ENCODE measurements at places on chromosomes 1 and 21.

DNA sequence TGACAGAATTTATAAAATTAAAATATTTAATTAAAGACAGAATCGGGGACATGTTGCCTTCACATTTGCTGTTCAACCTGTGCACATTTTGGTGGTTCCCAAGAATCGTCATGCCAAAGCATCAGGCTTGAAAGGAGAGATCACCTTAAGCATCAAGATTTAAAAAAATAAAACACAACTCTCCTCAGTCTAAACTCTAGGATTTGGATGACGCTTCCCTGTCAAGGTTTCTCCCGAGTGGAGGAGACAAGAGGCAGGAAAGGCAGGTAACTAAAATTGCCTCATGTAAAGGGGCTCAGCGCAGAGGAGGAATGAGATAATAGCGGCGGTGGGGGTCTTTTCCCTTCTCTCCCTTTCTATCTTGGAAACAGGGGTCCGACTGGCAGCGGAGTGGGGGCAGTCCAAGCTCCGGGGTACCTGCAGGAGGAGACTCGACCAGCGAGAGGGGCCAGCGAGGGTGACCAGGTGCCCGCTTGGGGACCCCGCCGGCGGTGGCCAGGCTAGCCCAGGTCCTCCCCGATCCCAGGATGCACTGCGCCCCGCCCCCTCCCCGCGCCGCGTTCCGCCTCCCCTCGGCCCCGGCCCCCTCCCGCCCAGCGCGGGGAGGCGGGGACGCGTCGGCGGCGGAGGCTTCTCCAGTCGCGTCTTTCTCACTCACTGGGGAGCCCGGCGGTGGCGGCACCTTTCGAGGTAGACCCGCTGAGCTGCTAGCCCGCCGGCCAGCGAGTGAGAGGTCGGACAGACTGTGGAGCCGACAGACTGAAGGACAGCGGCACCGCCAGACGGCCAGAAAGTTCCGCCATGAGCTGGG, at the start of gene FNBP1L:
Gene FNBP1L, plus strand, starts transcription at position 638 of the 811 bp plus-strand sequence. Its CDS starts 164 bp downstream, at position 802.
- DNase-seq: peak; percentile 94

DNA sequence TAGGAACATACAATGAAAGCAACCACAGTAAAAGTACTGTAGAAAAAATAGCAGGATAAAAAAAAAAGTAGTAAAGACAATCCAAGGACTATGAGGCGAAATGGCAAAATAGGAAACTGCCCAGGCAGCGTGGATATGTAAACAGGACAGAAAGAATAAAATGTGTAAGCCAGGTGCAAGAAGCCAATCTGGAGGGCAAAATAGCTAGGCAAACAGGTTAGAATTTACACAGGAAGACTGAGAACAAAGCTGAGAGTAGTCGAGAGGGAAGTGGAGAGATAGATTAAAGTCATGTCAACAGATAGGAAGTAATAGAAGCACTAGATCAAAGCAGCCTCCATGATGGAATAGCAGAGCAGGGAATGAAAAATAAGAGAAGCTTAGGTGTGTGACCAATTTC, 124.2 kb upstream of the B3GALT2 start:
- DNase-seq: peak; percentile 1

- DNase-seq: peak; percentile 41
Observed at GRCh38 chr1:220426989-220427388, 100.9 kb upstream of the MARK1 start.

DNA sequence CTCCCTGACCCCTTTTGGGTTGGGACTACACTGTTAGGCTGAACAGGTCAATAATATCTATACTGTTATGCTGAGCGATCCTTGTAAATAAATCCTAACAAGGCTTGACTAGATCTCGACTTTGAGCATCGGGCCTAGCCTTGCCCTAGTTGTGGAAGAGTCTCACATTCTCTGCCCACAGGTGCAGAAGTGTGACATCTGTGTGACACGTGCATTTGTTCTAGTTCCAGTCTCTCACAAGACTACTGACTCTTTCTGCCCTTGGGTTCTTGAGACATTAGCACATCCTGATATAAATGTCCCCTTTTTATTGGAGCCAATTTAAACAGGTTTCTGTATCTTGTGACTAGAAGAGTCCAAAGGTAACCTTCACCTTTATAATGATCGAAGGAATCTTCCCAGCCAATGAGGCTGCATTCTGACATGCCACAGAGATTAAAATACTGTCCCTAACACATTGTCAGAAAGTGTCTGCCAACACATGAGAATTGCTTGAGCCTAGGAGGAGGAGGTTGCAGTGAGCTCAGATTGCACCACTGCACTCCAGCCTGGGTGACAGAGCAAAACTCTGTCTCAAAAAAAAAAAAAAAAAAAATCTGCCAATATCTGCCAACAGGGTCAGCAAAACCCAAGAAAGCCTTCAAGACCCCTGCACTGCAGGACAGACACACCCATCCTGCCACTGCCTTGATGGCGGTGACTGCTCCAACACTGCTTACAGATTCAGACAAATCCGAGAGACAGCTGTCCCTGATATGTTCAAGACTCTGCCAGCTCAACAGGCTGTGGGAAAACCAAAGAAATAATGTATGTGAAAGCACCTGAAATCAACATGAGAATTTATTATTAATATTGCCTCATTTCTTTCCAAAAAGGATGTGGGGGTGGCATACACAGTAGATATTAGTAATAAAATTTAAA, 56.5 kb upstream of the PSEN2 start:
- DNase-seq: no peak

GRCh38 chr21:19993268-19993667, 1004.9 kb upstream of the NCAM2 start:
- DNase-seq: no peak

DNA sequence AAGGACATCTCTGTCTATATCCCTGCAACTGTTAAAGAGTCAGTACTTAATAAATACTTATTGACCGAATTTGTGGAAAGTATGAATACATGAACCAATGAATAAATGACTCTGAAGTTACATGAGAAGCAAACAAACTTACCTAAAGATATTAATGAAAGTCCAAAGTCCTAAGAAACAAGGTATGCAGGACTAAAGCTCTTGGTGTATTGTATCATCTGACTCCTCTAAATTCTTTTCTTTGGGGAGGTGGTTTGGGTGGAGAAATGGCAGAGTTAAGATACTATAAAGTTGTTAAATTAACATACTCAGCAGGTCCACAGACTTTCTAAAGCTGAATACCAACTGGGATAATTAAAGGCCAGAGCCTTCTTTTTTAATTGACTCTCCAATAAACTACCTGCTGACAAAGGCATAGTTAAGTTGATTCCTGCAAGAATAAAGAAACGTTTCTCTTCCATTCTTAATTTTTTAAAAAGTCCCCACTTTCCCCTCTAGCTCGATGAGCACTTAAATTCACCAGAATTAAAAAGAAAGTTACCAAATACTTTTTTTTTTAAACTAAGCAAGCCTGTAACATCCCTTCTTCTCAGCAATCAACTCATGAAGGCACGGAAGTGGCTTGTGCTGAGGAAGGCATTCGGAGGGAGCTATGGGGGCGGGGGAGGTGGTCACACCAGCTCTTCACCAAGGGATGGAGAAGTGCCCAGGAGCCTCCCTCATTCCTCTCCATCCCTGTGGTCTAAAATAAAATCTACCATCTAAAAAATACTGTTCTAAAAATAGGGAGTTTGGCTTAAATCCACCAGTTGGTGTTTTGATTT, 61.1 kb downstream of the GADD45A start:
- no peak for DNase-seq

GRCh38 chr1:57377339-57378139, 46.3 kb downstream of the DAB1 start:
- peak; percentile 10 for DNase-seq

DNA sequence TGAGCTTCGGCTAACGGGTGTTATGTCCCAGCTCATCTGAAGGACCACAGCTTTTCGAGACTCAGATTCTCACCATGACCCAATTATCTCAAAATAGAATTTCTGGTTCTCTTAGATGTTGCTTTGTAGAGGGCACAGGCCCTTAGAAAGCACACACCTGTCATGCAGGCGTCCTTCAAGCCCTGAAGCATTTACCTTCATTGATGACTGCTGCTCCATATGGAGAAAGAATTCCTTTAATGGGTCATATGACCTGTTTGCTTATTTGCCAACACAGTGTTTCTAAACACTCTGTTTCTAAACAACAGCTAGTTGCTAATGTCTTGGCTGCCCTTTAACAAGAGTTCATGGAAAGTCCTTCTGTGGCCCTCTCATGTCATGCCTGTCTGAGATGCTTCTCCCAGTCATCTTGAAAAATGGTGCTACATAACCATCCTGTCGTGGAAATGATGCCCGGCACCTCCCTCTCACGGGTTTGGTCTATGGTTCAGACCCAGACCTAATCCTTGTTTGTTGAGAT, 495.7 kb downstream of the KIF26B start:
- no peak for DNase-seq

DNA sequence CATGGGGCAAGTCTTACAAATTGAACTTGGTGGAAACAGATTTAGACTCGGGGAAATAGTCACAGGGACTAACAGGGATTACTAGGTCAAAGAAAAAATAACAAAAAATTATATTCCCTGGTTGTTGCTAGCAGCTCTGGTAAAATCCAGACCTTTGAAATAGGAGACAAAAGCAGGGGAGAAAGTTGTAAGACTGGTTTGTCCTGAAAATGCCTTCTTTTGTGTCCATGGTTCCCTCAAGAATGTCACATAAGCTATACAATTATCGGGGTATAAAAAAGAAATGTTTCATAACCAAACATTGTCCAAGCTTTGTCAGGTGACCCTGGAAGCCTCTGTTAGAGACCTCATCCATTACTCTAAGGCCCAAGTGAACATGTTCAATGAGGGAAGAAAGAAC, 33.1 kb downstream of the KIAA0319L start:
- DNase-seq: peak; percentile 53

- peak; percentile 91 for DNase-seq
Observed at GRCh38 chr1:94892604-94893254, 34.2 kb downstream of the CNN3 start.

GRCh38 chr1:25608488-25609178, 8.0 kb upstream of the MAN1C1 start:
- DNase-seq: peak; percentile 91

GRCh38 chr1:230366504-230366915, 59.6 kb downstream of the PGBD5 start:
- no peak for DNase-seq

DNA sequence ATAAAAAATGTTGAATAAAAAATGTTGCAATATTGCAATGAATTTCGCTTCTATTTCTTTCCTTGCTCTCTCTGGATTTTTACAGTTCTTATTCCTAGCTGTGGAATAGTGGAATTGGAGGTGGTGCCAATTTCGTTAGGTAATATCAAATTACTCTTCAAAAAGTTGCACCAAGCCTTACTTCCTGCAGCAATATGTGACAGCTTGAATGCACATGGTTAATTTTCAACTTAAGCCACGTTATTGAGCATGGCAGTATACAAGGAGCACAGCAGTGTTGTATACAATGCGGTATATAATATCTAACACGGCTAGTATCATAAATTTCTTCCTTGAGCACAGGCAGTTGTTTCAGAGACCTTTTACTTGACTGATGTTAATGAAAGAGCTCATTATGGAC, 152.5 kb downstream of the NOS1AP start:
- DNase-seq: no peak

DNA sequence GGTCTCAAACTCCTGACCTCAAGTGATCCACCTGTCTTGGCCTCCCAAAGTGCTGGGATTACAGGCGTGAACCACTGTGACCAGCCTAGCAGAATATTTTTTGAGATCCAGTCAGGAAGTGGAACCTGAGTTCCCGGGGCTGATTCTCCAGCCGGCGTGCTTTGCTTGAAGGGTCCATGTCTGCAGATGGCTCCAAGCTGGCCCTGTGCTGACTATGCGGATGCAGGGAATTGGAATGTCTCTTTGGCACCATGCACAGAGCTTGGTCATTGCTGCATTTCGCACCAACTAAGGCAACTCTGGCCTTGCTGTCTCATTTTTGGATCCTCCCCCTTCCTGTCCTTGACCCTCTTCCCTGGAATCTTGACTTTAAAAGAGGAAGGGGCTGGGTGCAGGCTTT, 28.1 kb downstream of the ARHGEF10L start:
- DNase-seq: peak; percentile 26

GRCh38 chr1:154398678-154399077, 6.5 kb upstream of the IL6R start:
- no peak for DNase-seq

DNA sequence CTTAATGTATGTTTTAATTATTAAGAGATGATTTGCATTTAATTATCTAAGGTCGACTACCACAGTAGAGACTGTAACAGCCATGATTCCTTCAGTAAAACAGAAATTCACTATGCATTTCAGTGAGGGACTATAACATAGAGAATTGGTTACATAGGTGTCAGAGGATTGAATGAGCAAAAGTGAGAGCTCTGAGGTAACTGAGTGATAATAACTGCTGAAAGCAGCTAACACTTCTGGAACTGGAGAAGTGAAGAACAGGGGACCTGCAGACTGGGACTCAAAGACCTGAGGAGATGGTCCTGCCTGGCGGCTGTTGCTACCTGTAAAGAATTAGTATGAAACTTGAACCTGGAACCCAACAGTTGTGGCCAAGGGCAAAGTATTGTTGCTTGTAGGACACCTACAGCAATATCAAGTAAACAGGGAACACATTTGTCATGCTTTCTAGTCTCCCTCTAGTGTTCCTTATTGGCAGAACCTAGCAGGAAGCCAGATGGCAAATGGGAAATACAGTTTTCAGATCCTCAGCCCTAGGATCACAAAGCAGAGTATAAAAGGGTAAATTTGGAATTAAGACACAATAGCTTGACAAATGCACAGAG, 110.6 kb downstream of the HS2ST1 start:
- peak; percentile 49 for DNase-seq

DNA sequence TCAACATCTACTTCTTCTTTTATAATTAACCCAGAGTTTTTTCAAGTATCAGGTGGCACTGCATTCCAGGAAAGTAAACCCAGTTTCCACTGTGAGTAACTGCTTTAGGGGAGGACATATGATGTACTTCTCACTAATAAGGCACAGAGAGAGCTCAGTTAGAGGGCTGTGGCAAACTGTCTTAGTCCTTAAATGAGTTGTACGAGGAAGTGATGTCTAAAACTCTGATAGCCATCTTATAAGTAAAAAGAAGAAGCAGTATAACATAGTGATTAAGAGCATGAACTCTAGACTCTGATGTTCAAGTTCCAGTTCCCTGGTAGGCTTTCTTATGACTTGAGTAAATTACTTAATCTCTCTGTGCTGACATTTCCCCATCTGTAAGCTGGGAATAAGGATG, 58.7 kb upstream of the PTGS2 start:
- DNase-seq: no peak

GRCh38 chr1:167135281-167135840, 41.5 kb downstream of the STYXL2 start:
- no peak for DNase-seq

- DNase-seq: peak; percentile 45
Observed at GRCh38 chr1:173175514-173176145, 31.5 kb downstream of the TNFSF4 start.

- no peak for DNase-seq
Observed at GRCh38 chr21:24781146-24781545, 826.1 kb downstream of the MRPL39 start.
